Lower leg skin (tissue), 4 donors: ENCODE measurements at places on chromosomes 5 and 9.

DNA sequence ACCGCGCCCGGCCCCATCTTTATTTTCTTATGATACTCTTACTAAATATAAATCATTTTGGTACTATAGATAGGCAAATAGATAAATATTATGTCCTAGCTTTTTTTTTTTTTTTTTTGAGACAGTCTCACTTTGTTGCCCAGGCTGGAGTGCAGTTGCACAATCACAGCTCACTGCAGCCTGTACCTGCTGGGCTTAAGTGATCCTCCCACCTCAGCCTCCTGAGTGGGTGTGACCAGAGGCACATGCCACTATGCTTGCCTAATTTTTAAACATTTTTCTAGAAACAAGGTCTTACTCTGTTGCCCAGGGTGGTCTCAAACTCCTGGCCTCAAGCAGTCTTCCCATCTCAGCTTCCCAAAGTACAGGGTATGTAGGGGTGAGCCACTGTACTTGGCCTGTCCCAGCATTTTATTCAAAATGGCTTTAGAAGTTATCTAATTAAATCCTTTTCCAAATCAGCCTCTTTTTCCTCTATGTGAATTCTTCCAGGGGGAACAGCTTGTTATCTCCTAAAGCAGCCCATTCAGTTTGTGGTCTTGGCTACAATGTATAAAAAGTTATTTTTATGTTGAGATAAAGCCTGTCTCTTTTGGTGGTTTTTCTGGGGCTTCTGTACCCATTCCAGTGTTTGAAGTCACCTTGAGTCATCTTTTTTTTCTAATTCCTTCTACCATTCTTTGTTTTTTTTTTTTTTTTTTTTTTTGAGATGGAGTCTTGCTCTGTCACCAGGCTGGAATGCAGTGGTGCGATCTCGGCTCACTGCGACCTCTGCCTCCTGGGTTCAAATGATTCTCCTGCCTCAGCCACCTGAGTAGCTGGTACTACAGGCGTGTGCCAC is 12.1 kb downstream of the MELK start:
- DNase-seq: no peak

GRCh38 chr5:146466521-146467349 is 19.6 kb downstream of the TCERG1 start:
- DNase-seq: no peak

DNA sequence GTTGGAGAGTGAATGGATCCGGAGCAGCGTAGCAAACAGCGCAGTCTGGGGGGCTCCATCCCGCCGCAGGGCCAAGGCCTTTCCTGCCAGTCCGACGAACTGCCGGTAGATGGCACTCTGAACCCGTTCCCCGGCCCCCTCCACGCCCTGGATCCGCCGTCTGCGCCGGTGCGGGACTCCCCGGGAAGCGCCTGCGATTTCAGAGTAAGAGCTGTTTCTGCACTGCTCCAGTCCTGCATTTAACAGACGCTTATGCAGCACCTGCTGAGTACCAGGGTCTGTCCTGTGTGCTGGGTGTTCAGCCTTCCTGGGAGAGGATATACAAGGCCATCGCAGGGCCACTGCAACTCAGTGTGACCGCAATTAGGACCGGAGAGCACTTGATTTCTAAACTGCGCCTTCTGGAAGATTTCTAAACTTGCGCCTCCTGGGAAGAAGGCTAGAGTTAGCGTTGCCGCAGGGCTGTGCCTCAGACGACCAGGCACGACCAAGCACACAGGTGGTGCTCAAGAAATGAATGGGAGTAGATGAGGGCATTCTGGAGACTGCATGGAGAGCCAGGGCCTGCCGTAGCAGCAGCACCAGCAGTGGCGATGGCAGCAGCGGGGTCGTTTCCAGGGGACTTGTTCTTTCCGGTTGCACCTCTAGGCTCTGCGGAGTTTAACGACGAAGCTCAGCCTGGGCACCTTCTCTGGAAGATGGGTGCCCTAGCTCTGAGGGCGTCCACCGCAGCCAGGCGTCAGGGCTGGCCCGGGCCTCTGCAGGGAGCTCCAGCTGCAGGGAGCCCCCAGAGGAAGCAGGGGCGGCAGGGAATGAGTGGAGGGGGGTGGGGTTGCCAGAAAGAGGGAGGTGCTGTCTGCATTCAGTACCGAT is 14.3 kb upstream of the TIFAB start:
- peak; percentile 95 for DNase-seq

DNA sequence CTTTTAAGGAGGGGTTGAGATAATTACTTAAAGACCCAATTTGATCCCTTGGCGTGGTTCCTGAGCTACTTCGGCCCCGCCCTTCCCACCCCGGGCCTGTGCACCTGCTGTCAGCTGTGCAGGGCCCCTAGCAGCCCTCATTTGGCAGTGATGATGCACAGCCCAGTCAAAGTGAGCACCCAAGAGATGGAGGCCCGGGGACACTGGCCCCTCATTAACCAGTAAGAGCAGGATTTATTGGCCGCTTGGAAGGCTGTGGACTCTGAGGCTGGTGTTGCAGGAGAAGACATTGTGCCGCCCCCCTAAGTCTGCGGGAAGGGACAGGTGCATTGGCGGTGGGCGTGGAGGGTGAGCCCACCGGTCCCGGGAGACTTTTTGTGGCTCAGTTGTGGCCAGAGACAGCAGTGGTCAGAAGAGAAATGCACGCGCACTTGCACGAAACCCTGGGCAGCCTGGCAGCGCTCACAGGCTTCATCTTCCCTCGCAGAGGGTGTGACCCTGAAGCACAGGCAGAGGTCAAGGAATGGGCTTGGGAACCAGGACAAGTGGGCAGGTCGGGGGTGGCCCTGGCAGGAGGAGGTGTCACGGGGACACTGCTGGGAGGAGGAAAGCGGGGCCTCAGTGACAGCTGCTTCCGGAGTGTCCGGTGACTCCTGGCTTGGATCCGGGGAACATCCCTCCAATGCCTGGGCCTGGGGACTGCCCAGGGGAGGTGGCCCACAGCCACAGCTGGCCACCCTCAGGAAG is 74.0 kb upstream of the RXRA start:
- DNase-seq: no peak

DNA sequence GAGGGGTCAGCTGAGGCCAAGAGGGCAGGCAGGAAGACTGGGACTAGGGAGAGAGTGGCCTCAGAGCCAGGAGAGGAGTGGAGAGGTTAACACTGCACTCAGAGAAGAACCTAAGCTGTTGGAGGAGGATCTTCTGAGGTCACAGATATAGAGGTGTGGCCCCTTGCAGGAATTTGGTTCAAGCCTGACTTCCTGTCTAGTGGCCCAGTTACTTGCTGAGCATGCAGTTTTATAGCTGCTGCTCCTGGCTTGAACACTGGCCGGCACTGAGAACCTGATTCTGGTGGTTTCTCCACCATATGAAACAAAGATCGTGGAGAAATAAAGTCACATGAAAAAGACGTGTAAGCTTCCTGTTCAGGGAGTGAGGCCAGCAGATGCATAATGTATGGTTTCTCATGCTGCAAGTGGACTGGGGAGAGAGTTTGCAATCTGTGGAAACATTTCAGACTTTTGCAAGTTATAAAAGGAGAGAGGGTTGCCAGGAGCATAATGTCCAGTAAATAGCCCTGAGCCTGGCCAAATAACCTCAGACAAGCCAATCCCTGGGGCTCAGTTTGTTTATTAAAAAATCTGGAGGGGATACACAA is 82.6 kb downstream of the GALNT10 start:
- no peak for DNase-seq

- no peak for DNase-seq
Measured at GRCh38 chr9:29659014-29659413, 2085.7 kb upstream of the C9orf72 start.
